Karpas-422 (cell line): ENCODE measurements at places on chromosomes 13 and 19.
A peak's percentile ranks its signal among the peaks of the same experiment; 100 is the strongest.

DNA sequence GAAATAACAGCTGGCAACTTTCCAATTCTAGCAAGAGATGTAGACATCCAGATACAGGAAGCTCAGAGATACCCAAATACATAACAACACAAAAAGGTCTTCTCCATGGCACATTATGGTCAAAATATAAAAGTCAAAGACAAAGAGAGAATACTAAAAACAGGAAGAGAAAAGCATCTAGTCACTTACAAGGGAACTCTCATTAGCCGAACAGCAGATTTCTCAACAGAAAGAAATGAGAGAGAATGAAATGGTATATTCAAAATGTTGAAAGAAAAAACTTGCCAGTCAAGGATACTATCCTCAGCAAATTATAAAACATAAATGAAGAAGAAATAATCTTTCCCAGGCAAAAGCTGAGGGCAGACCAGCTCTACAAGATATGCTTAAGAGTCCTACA, 12.4 kb downstream of the ZNF780A start:
- no peak for DNase-seq

- no peak for DNase-seq
Measured at GRCh38 chr13:20148501-20149183, 12.2 kb downstream of the GJA3 start.

DNA sequence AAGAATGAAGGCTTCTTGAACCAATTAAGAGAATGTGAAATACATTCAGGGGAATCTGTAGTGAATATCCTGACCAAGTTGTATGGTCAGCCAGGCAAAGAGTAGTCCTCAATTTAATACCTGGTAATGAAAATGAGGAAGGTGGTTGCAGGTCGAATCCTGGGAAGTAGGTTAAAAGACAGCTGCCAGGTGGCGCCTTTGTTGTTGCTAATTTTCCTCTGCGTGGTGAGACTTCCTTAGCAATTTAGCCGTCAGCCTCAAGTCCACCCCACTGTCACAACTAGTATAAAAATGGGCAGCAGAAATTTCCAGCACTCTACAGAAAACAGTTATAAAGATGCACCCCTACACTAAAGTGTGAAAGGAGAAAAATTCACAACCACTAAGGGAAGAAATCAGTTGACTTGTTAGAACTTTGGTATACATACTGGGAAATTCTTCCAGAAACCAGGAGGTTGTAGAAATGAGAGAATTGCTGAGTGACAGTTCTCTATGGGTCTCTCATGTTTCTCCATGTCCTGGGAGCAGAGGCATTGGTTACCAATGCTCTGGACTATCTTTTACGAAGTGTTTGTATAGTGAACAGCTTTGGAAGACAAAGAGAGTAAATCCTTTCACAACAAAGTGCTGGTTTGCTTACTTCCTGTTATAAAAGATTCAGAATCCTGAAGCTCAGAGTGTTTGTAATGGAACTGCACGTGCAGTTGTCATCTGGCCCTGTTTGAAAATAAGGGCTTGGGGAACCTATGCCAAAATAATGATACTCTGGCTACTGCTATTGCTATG, 235.9 kb downstream of the NHLRC3 start:
- DNase-seq = peak; percentile 42

GRCh38 chr19:51410950-51411748, 6.3 kb downstream of the SIGLEC10 start:
- DNase-seq = peak; percentile 70

GRCh38 chr19:47376589-47377144, 27.6 kb downstream of the DHX34 start:
- DNase-seq = peak; percentile 28

- peak; percentile 70 for DNase-seq
Measured at GRCh38 chr19:40799558-40800338, 757 bp downstream of the EGLN2 start.

GRCh38 chr13:22883956-22884355, 296.8 kb upstream of the SGCG start:
- DNase-seq = no peak

DNA sequence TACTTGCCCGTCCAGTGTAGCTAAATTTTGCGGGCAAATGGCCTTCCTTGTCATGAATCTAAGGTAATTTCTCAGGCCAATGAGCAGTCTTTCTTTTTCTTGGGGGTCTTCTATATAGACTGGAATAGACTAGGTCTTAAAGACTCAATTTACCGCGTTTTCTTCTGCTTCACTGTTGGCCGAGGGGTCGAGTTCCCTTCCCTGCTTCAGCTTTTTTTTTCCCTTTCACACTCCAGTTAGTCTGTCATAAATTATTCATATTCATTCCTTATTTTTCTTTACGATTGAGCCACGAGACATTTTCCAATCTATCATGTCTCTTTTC, 276 bp downstream of the ALG11 start:
- no peak for DNase-seq

- DNase-seq = no peak
Measured at GRCh38 chr13:42078128-42078808, 29.8 kb downstream of the DGKH start.

DNA sequence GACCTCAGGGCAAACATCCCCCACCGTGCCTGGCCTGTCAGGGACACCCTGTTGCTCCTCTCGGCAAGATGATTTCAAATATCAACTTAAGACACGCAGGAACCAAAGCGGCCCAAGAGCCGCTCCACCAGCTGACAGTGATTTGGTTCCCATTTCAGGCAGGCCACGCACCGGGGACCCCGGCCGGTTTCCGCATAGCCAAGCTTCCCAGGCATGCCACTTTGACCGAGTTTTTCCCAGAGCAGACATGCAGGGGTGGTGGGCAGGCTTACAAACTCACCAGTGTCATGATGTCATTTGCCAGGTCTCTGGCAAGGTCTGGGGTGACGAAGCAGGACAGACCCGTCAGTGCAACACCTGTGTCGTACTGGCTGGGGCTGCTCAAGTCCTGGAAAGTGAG, 19.2 kb downstream of the AP3D1 start:
- DNase-seq = no peak

GRCh38 chr19:17860331-17860992, 752 bp downstream of the RPL18A start:
- DNase-seq = peak; percentile 58

- no peak for DNase-seq
Measured at GRCh38 chr13:28530729-28531076, 35.8 kb upstream of the FLT1 start.

DNA sequence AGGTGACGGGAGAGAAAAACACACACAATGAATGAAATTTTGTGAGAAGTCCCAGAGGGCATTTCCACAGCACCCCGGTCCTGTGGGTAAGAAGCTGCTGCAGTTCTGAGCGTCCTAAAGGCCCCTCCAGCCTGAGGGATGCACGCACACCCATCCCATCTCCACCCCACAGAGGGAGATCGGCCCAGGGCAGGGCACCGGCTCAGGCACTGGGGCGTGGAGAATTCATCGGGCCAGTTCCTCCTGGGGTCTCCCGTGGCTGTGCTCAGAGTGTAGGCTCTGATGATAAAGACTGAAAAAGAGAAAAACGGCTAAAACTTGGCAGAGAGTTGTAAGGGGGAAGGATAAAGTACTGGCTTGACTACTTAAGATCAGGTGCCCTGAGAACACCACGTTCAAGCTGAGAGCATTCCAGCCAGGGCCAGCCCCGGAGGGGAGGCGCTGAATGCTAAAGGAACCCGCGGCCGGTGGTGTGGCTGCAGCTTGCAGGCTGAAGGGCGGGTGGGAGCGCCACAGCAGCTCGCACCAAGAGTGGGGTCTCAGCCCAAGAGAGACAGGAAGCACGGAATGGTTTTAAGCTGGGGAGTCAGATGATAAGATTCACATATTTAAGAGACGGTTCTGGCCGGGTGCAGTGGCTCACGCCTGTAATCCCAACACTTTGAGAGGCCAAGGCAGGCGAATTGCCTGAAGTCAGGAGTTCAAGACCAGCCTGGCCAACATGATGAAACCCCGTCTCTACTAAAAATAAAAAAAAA, 121.9 kb upstream of the SPACA7 start:
- DNase-seq = no peak

DNA sequence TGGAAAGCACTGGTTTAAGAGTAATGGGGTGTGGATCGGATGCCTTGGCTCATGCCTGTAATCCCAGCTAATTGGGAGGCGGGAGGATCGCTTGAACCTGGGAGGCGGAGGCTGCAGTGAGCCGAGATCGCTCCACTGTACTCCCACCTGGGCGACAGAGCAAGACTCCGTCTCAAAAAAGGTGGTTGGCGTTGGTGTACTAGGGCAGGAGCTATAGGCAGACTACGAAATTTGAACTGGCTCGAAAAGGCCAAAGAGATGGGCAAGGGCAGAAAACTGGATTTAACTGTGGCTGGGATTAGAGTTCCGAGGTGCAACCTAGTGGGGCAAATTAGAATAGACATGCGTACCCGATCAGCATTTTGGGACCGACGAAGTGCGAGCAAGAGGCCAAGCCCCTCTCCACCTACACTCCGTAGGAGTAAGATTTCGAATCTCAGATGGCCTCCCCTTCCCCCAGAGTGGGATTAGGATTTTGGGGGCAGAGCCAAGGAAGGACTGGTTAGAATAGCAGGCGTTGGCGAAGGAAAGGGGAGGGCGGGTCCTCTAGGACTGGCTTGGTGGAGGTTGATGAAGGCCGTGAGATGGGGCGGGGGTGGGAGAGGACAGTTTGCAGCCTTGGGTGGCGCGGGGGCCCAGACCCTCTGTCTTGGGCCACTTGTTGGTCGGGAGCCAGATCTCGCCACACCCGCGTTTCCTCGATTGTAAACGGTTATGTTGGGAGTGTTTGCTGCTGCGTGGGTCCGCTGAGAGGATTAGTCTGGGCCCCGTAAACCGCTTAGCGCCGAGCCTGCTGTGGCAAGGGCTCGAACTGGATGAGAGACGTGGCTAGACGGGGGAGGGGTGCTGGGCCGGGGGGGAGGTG, 2.0 kb upstream of the INAFM1 start:
- peak; percentile 53 for DNase-seq

GRCh38 chr13:102909971-102910370, 64.1 kb downstream of the ERCC5 start:
- no peak for DNase-seq

GRCh38 chr13:31134039-31134711, 27.5 kb downstream of the HSPH1 start:
- DNase-seq = no peak

DNA sequence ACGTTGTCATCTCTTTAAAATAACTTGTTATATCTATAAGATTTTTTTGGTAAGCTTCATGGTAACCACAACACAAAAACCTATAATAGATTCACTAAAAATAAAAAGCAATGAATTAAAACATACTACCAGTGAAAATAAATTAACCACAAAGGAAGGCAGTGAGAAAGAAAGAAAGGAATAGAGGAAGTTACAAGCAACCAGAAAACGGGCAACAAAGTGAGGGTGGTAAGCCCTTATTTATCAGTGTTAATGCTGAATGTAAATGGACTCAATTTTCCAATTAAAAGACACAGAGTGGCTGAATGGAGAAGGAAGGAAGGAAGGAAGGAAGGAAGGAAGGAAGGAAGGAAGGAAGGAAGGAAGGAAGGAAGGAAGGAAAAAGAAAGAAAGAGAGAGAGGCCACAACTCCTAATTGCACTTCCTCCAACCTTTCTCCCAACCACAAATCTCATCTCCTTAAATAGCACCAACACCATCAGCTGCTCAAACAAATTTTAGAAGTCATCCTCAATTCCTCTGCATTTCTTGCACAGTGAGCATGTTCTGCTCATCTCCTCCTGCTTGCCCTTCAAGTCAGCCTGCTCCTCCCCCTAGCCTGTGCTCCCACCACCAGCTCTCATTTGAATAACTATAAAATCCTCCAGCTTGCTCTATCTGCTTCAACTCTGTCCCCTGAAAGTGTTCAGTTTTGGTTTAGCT, 48.6 kb downstream of the CCNA1 start:
- DNase-seq = no peak

DNA sequence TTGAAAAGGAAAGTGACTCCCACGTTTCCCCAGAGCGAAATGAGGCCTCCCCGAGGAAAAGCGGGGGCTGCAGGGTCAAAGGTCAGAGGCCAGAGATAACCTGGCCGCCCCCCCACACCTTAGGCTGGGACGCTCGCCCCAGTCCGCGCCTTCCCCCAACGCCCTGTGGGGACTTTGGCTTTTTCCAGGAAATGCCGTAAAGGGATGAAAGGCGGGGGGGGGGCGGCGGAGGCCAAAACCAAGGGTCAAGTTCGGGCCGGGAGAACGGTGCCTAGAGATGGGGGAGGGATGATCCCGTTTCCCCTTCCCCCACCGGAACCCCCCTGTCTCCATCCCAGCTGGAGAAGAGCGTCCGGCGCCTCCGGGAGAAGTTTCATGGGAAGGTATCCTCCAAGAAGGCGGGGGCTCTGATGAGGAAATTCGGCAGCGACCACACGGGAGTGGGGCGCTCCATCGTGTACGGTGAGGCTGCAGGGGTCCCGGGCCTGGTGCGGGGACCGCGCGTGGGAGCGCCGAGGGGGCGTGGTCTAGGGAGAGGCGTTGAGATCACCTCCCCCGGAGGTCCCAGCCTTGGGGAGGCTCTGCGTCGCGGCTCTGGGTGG, 575 bp downstream of the SHFL start:
- DNase-seq = peak; percentile 58

DNA sequence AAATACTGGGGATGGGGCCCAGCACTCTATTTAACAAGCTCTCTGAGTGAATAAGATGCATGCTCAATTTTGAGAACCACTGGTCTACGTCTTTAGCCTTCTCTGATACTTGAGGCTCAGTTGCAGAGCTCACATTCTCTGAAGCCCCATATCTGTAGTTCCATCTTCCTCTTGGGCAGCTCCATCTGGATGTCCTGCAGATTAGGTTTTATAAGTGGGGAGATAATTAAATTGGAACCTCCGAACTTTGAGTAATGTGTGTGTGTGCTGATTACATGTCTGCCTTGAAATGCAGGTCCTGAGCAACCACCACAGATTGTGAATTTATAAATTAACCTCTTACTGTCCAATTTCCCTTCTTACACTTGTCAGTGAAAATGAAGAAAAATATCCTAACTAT, 7.2 kb upstream of the RASL11A start:
- no peak for DNase-seq

DNA sequence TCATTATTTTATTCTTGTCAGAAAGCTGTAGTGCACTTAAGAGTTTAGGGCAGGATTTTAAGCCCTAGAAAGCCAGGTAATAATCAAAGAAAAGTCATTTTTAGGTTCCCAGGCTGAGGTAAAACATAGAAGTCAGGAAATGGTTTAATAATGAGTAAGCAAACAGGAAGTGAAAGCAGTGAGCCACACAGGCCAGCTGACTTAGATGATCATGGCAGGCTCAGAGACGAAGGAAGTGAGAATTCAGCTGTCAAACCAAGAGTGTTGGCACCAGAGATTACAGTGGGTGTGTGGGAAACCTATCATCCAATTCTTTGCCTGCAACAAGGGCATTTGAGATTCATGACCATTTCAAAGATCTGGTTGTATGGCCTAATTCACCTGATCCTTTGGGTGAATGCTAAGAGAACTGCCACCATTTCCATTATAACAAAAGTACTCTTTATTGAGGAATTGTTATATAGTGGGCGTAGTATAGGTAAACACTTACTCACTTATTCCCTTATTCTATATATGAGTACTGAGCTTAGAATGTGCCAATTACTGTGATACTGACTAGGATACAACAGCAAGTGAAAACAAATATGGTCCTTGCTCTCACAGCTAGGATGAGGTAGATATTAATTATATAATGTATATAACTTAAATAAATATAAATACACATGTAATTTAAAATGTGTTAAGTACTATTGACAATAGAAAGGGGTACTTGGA, 103.7 kb upstream of the EDNRB start:
- peak; percentile 84 for DNase-seq

- no peak for DNase-seq
Measured at GRCh38 chr13:66723576-66723975, 506.6 kb downstream of the PCDH9 start.

GRCh38 chr19:48661711-48662090, 11.1 kb downstream of the NTN5 start:
- DNase-seq = no peak

- DNase-seq = no peak
Measured at GRCh38 chr13:42001580-42001979, 40.7 kb upstream of the VWA8 start.

- peak; percentile 56 for DNase-seq
Measured at GRCh38 chr19:8116437-8117293, 32.7 kb downstream of the FBN3 start.
